ENCODE measurements at places on chromosomes 11 and 22.

DNA sequence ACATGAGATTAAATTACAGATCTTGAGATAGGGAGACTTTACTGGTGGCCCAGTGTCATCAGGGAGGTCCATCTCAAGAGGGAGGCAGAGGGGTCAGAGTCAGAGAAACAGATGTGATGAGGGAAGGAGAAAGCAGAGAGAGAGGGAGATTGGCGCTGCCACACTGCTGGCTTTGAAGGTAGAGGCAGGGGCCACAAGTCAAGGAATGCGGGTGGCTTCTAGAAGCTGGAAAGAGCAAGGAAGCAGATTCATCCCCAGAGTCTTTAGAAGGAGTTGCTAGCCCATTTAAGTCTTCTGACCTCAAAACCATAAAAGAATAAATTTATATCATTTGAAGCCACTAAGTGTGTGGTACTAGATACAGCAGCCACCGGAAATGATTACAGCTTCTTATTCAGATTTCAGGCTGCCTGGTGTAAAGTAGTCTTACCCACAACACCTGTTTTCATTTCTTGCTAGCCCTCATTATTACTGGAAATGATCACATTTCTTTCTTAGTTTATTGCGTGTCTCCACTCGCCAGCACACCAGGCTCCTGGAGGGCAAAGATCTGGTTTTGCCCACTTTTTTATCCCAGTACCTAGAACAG, 12.6 kb upstream of the SERPINH1 start:
- no peak for DNase-seq

GRCh38 chr11:69260622-69261021, 33.3 kb upstream of the MYEOV start:
- DNase-seq = no peak

- DNase-seq = no peak
Measured at GRCh38 chr11:8301622-8302021, 37.9 kb upstream of the LMO1 start.

DNA sequence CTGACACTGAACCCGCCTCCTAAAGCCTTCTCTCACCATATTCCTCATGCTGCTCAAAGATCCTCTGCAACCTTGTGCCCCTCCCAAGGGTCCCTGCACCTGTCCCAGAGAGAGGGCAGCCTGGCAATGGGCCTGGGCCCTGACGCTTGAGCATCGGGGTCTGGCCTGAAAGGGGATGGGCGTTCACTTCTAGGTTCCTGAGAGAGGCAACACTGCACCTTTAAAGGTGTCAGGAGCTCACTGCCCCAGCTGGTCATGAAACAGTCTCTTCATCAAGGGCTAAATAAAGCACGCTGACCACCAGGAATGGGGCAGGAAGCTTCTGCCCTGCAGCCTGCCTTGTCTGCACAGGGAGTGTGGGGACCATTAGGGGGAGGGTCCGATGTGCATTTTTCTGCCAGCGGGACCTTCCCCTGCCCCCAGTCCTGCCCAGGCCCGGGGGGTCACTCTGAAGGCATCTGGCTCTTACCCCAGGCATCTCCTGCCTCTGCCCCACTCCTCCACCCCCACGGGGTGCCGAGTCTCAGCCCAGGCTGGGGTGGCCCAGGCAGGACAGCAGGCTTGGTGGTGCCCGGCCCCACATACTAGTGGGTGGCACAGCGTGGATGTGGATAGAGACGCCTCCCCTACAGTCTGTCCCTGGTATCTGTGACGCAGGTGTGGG, 3.5 kb downstream of the C11orf21 start:
- DNase-seq = no peak

GRCh38 chr11:72568861-72569260, 105.4 kb downstream of the PDE2A start:
- no peak for DNase-seq

- no peak for DNase-seq
Measured at GRCh38 chr22:38943201-38943600, 14.2 kb upstream of the APOBEC3A start.

DNA sequence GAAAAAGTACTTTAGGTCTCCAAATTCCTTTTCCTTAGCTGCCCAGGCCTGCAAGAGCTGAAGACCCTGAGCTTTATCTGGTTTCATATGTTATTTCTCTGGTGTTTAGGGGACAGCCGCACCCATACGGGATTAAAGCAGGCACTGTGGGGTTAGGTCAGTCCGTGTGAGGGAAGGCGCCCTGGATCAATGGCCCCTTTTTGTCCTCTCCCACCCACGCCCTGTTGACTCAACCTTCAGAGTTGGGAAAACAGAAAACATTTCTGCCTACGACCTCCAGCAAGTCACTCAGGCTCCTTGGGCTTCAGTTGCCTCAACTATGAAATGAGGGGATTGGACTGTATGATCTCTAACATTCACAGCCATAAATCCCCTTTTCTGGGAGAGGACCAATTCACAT, 55.2 kb upstream of the BARX2 start:
- DNase-seq = no peak

DNA sequence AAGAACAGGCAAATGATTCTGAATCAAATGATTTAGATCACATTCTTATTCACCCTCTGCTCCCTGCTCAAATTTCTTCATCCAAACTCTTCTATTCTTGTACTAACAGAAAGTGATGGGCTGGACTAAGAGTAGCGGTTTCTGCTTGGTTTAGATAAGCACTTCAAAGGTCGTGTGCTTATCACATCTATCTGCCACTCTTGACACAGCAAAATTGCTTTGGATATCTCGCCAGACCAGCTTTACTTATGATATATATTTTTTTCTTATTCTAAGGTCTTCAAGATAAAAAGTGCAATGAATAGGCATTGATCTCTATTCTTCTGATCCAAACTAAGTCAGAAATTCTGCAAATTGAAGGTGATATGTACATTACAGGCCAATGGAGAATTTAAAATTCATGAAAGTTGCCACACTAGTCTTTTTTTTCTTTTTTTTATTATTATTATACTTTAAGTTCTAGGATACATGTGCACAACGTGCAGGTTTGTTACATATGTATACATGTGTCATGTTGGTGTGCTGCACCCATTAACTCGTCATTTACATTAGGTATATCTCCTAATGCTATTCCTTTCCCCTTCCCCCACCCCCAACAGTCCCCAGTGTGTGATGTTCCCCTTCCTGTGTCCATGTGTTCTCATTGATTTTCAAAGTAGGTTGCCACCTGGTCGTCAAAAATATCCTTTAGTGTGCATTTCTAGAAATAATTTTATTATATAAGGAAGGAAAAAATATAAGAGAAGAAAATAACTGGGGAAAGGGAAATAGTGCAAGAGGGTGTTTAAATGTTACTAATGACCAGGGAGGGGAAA, 1941.0 kb upstream of the RAG2 start:
- DNase-seq = no peak

DNA sequence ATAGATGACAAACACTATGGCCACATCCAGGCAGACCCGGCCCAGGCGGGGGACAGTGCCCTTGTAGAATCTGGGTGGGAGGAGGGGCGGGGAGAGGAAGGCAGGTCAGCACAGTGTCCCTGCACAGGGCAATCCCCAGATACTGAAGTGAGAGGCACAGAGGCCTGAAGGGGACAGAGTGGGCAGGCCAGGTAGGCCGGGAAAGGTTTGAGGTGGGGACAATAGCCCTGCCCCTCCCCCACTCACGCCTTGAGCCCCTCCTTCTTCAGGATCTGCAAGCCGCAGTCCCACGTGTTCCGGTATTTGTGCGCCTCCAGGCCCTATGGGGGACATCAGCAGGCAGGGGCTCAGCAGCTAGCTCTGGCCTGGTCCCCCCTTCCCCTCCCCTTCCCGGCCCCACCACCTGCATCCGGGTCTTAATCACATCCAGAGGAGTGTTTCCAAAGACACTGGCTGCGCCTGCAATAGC, 2.3 kb downstream of the SLC25A1 start:
- DNase-seq = no peak

DNA sequence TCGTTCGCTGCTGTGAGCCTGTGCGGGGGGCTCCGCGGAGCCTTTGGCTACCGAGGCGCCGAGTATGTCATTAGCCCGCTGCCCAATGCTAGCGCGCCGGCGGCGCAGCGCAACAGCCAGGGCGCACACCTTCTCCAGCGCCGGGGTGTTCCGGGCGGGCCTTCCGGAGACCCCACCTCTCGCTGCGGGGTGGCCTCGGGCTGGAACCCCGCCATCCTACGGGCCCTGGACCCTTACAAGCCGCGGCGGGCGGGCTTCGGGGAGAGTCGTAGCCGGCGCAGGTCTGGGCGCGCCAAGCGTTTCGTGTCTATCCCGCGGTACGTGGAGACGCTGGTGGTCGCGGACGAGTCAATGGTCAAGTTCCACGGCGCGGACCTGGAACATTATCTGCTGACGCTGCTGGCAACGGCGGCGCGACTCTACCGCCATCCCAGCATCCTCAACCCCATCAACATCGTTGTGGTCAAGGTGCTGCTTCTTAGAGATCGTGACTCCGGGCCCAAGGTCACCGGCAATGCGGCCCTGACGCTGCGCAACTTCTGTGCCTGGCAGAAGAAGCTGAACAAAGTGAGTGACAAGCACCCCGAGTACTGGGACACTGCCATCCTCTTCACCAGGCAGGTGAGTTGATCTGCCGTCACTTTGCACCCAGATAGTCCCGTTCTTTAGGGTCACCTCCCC, 1.0 kb downstream of the ADAMTS15 start:
- no peak for DNase-seq

GRCh38 chr22:25360891-25361645, 141.6 kb downstream of the CRYBB2 start:
- no peak for DNase-seq

DNA sequence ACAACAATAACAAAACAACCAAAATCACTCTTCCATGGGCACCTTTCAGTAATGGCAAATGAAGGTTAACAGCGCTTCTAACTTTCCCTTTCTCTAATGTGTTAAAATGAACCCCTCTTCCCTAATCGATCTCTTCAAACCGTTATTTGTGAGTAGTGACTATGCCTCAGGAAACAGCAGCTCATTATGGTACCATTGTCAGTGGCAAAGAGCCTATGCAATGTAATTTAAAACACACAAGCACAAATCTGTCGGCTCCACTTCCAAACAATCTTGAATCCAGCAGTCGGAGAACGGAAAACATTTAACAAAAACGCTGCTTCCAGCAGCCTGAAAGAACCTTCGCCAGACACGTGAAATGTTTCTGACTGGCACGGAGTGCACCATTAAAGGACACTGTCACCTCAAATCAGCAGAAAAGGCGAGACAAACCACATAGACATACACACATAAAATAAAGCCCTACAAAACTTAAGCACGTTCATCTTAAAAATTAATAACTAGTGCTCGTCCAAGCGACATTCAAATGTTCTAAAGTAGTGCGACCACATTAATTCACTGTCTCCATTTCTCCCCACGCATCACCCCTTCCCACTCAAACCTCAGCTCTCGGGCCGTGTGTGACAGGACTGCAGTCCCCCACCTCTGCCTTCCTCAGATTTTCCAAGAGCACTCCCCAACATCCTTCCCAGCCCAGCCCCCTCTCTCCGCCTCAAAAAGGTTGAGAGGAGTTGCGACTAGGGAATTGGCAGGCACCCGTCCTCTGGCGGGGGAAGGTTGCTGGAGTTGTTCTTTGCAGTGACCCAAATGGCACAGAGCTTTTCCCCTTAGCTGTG, 748 bp downstream of the RAB30 start:
- DNase-seq = peak; percentile 18

- DNase-seq = no peak
Measured at GRCh38 chr11:99535406-99535805, 514.7 kb downstream of the CNTN5 start.

GRCh38 chr11:70495351-70496310, 97.3 kb downstream of the CTTN start:
- no peak for DNase-seq

GRCh38 chr11:22666688-22667439, 453 bp downstream of the GAS2 start:
- no peak for DNase-seq

GRCh38 chr11:68942751-68943271, 38.0 kb downstream of the MRGPRD start:
- no peak for DNase-seq

DNA sequence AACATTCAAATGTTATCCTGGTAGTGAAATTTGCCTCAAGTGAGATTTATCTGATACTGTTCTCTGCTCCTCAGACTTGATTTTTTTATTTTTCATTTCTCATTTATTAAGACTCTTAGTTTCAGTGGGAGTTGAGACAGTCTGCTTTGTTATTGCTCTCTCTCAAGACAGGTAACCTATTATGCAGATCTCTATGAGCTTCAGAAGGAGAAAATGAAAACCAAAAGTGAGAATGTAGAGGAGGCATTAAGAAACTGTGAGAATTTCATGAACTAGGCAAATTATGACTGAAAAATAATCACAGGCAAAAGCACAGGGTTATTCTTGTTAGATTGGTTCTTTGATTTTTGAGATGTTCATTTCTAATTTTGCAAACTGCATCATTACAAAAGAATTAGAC, 290.0 kb upstream of the CHORDC1 start:
- no peak for DNase-seq

GRCh38 chr11:1640076-1640946, 10.7 kb downstream of the KRTAP5-5 start:
- peak; percentile 16 for DNase-seq

DNA sequence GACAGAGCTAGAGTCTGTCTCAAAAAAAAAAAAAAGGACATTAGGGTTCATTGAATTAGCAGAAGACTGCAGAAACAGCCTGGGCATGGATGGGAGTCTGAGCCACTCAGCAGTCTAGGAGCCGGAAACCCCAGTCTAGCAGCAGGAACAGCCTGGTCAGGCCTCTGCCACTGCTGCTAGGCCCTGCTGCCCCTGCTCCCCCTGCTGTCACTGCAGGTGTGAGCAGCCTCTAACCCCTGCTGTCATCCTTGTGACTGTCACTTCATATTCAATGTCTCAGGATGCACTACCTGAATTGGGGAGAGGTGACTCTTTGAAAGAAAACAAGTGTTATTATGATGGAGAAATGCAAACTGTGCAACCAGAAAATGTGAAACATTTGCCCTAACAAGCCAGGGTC, 7.0 kb upstream of the DDX17 start:
- peak; percentile 20 for DNase-seq

DNA sequence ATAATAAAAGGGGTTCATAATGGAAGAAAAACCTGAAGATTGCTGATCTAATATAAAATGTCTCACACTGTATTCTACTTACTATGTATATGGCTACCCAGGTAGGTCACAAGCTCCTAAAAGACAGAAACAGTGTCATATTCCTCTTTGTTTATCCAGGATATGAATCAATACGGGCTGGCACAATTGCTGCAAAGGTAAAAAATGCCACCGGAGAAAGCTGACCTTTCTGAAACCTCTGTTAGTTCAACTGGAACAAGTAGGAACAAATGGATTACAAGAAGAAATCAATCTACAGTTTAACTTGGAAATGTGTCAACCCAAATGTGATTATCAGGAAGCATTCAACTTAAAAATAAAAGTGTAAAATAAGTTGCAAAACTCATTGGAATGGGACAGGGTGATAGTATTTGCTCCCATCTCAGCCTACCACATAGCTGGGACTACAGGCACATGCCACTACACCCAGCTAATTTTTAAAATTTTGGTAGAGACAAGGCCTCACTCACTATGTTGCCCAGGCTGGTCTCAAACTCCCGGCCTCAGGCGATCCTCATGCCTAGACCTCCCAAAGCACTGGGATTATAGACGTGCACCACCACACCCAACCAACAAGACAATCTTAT, 27.6 kb downstream of the SLC35F2 start:
- no peak for DNase-seq

GRCh38 chr11:27838674-27839073, 138.4 kb upstream of the BDNF start:
- DNase-seq = no peak

GRCh38 chr11:103902994-103903393, 133.4 kb upstream of the DDI1 start:
- no peak for DNase-seq

GRCh38 chr11:19395050-19395449, 154.3 kb upstream of the E2F8 start:
- DNase-seq = no peak

- DNase-seq = no peak
Measured at GRCh38 chr11:27390318-27391295, 27.6 kb upstream of the CCDC34 start.

Data from central memory CD4-positive, alpha-beta T cell (primary cell).